ENCODE measurements at places on chromosomes 3 and 15.

DNA sequence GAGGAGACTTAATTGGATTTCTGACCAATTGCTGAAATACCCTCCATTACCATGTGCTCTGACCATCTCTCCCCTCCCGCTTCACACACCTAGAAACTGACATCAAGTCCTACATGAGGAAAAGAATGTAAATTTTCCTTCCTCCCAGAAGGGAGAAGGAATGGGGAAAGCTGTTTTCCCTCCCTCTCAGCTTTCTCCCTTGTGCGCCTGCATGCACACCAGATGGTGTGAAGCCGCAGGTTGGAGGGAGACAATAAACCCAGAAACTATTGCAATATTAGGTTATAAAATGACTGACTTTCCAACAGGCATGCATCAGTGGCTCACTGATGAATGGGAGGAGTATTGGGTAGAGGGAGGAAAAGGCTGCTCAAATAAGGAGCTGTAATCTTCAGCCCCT lies 50.9 kb downstream of the MB21D2 start:
- no peak for DNase-seq

DNA sequence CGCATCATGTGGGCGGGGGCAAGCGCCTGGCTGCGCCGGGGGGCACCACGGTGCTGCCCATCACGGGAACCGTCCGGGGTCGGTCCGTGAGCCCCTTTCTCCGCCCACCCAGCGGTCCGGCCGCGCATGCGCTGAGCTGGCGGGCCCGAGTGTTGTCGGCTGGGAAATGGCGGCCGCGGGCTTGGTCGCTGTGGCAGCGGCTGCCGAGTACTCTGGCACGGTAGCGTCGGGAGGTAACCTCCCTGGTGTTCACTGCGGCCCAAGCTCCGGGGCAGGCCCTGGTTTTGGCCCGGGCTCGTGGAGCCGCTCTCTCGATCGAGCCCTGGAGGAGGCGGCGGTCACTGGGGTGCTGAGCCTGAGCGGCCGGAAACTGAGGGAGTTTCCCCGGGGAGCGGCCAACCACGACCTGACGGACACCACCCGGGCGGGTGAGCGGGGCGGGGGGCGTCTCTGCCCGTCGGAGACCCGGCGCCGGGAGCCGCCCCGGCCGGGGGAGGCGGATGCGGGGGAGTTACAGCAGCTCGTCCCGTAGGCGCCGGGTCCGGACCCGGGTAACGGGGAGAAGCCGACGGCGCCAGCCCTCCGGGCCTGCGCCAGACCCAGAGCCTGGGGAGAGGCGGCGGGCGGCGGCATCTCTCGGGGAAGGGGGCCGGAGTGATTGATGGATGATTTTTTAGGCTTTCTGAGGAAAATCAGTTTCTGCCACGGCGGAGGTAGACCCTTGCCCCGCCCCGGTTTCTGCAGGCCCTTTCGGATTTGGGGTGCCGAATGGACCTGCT lies at the start of gene LRCH3:
Gene LRCH3, plus strand, starts transcription at position 142 of the 779 bp plus-strand sequence. Its CDS starts 25 bp downstream, at position 167.
- DNase-seq: peak; percentile 29

DNA sequence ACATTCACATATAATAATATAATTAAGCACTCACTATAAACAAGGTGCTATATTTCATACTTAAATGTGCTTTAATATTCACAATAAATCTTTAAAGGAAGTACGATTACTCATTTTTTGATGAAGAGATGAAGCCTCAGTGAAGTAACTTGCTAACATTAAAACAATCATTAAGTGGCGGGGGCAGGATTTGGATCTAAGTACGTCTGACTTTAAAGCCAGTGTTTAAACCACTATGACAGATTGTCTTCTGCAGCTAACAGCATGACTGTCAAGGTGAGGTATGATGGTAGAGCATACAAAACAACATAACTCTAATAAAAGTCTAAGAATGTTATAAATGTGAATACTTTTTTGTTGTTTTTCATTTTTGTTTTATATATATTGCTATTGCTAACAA lies 862.1 kb downstream of the ROBO1 start:
- DNase-seq: no peak

- DNase-seq: no peak
Measured at GRCh38 chr3:9598783-9599387, 45.3 kb upstream of the LHFPL4 start.

- no peak for DNase-seq
Measured at GRCh38 chr3:152595975-152596821, 238.7 kb upstream of the P2RY1 start.

DNA sequence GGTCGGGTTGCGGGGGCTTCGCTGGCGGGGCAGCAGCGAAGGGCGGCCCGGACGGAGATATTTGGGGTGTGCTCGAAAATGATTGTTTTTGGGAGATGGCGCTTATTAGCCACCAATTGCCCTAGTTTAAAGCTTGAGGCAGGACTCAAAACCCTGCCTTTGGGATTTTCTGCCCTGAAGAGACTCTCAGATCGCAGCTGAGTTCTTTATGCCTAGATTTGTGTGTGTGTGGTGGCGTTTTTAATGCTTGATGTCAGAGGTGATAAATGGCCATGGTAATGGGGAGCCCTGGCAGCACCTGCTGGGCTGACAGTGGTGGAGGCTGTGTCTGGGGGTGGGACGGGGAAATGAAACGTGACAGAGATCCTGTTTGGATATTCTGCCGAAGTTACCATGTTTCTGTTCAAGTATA lies 604 bp downstream of the KCTD6 start:
- no peak for DNase-seq

DNA sequence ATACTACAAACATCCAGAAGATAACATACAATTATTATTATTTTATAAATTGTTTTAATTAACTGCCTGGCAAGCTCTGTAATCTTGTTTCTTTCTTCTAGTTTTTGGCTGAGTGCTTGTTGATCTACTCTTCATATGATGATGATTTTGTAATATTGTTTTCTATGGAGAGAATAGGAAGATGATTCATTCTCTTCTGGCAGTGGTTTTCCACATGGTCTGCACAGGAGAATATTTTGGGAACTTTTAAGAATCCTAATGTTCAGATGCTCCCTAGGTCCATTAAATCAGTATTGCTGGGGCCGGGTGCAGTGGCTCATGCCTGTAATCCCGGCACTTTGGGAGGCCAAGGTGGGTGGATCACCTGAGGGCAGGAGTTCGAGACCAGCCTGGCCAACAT lies 37.6 kb downstream of the CACNA2D3 start:
- DNase-seq: no peak

- DNase-seq: no peak
Measured at GRCh38 chr3:196517162-196517800, 2.1 kb upstream of the SMCO1 start.

GRCh38 chr3:192068464-192069254 lies 607.7 kb downstream of the PYDC2 start:
- no peak for DNase-seq

DNA sequence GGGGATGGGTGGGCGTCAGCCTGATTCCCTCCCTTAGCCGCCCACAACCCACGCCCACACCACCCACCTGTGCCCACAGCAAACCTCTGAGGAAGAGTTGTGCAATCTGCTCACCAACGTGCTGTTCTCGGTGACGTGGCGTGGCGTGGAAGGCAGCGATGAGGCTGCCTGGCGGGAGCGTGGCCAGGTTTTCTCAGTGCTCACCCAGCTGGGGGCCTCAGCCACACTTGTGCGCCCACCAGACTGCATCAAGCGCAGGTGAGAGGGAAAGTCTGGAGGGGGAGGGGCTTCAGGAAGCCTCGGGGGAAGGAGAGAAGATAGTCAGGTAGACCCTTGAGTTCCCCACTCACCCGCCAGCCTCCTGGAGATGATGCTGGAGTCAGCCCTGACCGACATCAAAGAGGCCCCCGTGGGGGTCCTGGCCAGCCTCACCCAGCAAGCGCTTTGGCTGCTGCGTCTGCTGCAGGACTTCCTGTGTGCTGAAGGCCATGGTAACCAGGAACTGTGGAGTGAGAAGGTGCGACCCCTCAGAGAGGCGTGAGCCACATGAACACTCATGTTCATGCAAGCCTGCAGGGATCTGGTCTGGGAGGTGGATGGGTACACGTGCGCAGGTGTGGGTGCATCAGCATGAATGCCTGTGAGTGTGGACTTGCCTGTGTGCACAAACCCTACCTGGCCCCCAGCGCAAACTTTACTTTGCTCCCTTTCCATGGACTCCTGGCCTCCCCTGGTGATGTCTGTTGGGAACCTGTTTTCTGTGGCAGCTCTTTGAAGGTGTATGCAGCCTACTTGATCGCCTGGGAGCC lies 21.7 kb downstream of the NBEAL2 start:
- no peak for DNase-seq

DNA sequence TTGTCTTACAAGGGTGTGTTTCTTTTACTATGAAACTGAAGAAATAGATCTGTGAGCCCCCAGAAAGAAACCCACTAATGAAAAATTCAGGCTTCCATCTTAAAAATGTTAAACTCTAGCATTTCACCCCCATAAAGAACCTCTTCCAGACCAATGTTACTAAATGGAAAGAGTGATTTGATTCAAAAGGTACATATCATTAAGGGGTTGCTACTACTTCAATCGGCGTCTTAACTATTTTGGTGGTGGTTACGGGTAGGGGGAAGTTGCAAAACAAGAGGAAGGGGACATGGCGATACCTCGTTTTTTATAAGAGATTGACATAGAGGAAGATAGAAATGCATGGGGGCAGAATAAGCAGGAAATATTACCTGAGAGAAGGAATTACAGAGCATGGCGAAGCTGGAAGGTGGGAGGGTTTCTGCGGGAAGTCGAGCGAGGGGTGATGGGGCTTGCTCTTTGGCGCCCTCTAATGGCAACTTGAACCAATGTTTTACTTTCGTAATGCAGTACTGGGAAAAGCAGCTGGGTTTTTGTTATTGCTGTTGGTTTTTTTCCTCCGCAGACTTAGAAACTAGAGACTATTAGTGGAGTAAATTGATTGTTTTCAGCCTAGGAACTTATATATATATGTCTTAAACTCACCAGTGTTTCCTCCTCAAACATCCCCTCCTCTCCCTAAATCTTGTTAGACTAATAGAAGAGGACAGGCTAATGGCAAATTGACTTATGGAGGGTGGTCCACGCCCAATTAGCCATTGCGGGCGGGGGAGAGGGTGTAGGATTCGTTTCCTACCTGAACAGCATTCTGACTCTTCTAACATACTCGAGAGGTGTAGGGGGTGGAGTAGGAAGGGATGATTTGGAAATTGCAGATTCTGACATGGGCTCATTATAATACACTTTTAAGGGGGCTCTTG lies 11.3 kb upstream of the SOX2 start:
- DNase-seq: peak; percentile 92

GRCh38 chr3:46694520-46694919 lies 1.0 kb upstream of the ALS2CL start:
- no peak for DNase-seq

DNA sequence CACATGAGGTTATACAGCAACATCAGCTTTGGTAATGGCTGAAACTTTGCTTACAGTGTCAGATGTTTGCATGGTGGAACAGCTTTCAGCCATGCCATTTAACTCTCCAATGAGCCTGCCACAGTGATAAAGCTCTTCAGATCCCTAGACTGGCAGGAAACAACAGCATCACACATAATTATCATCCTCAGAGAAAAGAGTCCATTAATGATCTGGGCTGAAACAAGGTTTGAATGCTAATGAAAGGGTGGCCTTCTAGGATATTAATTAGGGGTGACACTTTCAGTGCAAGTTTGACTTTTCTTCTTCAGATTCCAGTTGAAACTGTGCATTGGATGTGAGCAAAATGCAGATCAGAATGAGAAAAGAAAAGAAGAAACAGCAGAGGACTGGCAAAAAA lies 166.6 kb downstream of the IGSF11 start:
- DNase-seq: no peak

DNA sequence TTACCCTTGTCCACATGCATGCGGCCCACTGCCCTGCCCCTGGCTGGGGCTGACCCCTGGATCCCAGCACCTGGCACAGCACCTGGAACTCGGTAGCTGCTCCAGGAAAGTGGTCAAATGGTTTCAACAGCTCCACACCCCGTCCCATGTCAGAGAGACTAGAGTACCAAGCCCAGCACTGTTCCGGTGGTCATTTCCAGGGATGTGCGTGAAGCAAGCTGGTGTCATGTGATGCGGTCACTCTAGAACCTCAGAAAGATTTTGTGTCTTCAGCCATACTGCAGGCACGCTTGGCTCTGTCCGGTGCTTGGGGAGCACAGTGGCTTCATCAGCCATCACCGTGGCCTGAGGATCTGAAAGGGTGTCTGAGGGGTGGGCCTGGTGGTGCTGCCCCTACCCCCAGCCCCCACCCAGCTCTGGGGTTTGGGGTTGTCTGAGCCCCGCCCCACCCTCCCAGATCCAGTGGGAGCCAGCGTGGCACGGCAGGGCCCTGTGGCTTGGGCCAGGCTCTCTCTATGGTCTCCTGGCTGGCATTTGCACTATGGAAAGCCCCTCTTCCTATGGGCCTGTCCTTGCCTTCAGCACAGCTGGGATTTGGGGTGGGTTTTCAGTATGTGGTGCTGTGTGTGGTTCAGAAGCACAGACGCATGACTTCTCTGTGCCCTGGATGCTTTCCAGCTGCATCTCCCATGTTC lies 15.3 kb downstream of the APBA2 start:
- DNase-seq: no peak

DNA sequence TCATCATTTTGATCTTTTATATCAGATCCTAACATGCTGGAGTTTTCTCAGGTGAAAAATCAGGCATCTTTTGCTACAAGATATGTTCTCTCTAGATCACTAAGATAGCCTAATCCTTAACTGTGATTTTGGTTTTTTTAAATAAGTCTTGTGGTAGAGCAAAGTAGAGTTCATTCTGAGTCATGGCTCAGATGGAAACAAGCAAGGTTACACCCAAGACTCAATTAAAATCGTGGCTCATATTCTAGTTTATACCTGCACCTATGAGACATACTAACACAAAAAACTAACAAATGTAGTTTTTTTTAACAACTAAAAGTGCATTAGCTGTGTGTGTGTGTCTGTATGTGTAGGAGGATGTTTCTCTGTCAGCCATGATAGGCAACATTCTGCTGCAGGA lies 428.2 kb downstream of the NLGN1 start:
- no peak for DNase-seq

- DNase-seq: no peak
Measured at GRCh38 chr3:105144837-105145236, 221.9 kb upstream of the ALCAM start.

- no peak for DNase-seq
Measured at GRCh38 chr3:196454935-196455334, 22.7 kb upstream of the UBXN7 start.

GRCh38 chr3:72964633-72965032 lies 32.0 kb upstream of the PPP4R2 start:
- no peak for DNase-seq

GRCh38 chr3:32120471-32120870 lies 14.1 kb downstream of the GPD1L start:
- DNase-seq: no peak

DNA sequence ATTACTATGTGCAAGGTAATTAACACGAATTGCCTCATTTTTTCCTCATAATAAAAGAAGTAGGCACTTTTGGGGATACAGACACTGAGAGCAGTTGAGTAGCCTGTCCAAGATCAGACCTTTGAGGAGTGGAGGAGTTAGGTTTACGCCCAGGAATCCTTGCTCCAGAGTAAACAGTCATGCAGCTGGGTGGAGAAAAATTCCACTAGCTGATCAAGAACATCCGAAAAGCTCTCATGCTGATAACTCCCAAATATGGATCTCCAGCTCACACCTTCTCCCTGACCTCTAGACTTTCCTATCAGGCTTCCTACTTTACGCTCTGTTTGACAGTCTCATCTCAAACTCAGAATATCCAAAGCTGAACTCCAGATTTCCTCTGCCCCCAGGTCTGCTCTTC lies 53.3 kb downstream of the ST6GAL1 start:
- no peak for DNase-seq

- DNase-seq: no peak
Measured at GRCh38 chr3:111314898-111315297, 227.1 kb upstream of the CD96 start.

Measured in NCI-H2081 treated with DMSO at 0.1 percent for 48 hours (cell line).